Heart right ventricle (tissue), 16 donors: ENCODE measurements at places on chromosomes 1 and 21. TPM values are rescaled to one million over a fixed set of nuclear protein-coding genes. Genes with fewer than 3 reads are reported as not detected.

DNA sequence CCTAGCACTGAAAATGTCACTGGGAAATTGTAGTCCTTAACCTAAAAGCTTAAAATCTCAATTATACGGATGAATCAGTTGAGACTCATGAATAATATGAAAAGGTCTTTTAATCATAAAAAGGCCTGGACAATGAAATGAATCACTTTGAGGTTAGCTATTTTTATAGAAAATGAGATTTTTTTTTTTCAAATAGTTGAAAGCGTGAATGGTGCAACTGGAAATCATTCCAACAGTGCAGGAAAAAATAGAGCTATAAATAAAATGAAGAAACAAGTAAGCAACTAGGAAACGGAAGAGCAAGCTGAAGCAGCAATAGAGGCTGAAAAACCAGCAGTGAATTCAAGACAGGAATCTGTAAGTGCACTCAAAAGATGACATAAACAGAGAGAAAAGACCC, 142.9 kb downstream of the BACH1 start:
- no peak for DNase-seq

- DNase-seq: no peak
Observed at GRCh38 chr1:166378805-166379204, 212.0 kb upstream of the FAM78B start.

DNA sequence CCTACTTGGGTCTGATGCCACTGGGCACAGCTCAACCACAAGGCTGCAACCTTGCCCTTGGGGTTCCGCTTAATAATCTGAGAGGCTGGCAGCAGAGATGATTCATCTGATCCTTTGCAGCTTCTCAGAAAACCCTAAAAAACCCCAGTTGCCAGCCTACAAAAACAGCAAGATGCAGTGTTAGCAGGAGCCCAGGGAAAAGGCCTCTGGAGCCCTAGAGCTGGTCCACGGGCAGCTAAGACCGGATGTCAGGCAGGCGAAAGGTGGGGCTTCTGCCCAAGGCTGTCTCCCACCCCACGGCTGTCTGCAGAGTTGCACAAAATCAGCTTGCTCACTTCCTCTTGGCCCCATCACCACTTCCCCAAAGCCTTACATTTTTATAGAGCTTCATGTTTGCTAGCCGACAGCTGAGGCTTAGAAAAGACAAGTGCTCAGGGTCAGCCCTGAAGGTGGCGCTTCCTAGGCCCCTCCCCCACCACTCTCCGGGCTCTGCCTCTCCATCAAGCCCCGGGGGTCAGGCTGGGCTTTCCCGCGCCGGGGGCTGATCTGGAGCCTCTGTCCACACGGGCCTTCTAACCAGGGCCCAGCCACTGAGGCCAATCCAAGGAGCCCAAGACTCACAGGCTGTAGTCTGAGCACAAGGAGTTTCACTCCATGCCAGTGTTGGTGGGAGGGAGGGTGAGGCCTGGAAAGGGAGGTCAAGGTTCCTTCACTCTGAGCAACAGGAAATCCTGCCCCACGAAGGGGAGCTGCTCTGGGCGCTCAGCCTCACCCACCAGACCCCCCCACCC, 4.2 kb upstream of the ADORA3 start:
- peak; percentile 79 for DNase-seq

DNA sequence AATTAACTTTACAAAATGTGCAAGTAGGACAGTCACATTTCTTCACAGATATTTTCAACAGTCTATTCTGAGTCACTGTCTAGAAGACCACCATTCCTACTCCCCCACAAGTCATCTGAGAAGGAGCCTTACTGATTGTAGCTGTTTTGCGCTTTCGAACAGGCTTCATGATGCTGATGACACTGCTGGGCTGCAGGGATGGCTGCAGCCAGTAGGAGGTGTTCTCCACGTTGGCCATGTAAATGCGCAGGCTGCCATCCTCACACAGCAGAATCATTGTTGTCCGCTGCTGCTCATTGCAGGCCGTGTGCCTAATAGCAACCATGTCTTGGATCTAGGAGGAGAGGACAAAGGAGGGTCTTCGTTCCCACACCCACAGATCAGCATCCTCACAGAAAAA, 56.9 kb downstream of the UBR4 start:
- DNase-seq: no peak

TIMM17A gene
- total RNA-seq: 93.1 TPM

DNA sequence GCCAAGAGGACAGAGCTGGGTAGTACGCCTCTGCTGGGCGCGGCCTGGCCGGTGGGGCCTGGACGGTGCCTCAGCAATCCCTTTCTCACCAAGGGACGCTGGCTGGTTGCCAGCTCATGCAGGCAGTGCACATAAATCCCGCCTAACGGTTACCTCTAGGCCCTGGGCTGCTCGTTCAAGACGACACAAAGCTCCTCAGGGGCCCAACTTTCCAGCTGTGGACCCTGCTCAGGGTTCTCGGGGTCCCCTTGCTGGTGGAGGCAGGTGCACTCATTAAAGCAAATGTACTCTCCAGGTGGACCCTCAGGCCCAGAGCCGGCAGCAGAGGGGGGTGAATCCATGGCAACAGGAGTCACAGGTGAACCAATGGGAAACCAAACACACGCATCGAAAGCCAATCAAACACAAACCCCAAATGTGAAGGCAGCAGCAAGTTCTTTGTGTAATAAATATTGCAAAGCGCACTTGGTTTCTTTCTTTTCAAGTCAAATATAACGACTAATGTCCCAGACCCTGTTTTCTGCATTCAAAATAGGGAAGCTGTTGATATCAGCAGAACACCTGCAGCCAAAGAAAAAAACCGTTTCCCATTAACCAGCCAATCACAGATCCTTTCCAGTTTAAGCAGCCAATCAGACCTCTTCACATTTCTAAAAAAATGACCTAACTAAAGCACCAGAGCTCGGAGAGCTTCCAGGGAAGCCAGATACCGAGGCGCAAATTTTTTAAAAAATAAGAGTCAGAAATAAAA, 26.1 kb upstream of the CLSTN1 start:
- DNase-seq: no peak

DNA sequence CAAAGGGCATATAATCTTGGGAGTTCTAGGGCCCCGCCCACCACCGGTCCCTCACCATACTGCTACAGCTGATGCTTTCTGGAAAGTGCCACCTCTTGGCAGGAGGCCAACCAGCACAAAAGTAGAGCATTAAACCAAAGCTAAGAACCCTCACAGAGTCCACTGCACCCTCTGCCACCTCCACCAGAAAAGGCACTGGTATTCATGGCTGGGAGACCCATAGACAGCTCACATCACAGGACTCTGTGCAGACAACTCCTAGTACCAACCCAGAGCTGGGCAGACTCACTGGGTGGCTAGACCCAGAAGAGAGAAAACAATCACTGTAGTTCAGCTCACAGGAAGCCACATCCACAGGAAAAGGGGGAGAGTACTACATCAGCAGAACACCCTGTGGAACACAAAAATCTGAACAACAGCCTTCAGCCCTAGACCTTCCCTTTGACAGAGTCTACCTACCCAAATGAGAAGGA, 10.8 kb downstream of the THEM4 start:
- peak; percentile 21 for DNase-seq

DNA sequence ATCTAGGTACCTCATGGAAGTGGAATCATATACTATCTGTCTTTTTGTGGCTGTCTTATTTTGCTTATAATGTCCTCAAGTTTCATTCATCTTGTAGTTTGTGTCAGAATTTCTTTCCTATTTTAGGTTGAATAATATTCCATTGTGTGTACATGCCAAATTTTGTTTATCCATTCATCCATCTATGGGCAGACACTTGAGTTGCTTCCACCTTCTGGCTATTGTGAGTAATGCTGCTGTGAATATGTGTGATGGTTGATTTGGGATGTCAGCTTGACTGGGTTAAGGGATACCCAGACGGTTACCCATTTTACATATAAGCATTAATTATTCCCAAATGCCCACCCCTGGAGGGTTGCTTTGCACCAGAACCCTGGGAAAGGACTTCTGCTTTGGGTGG, 477.5 kb downstream of the PTPRU start:
- DNase-seq: no peak

KRTAP19-3 gene
- total RNA-seq: not detected

PRKAA2 gene
- 90.8 TPM for total RNA-seq

PPM1J gene
- 7.0 TPM for total RNA-seq

DNA sequence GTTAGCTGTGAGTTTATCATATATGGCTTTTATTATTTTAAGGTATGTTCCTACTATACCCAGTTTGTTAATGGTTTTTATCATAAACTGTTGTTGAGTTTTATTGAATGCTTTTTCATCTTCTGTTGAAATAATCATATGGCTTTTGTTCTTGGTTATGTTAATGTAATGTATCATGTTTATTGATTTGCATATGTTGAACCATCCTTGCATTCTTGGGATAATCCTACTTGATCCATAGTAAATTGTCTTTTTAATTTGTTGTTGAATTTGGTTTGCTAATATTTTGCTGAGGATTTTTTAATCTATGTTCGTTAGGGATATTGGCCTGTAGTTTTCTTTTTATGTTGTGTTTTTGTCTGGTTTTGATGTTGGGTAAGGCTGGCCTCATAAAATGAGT, 185.6 kb downstream of the PAPPA2 start:
- DNase-seq: no peak

DNA sequence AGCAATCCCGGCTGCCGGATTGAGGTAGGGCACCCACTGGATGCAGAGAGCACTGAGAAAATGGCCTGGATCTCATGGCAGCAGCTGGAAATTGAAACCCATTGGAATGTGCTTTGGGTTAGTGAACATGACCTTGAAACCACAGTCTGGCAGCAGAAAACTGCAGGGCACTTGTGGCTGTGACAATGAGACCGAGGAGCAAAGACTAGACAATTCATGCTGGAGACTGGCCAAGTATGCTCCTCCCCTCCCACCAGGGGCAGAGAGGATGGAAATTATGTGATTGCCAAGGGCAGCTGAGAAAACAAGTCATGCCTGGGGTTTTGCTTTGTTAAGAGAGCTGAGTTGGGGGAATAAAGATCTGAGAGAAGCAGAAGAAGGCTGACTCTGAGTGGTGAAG, 60.7 kb downstream of the ZNF697 start:
- no peak for DNase-seq

FRRS1 gene
- total RNA-seq: 5.3 TPM

DNA sequence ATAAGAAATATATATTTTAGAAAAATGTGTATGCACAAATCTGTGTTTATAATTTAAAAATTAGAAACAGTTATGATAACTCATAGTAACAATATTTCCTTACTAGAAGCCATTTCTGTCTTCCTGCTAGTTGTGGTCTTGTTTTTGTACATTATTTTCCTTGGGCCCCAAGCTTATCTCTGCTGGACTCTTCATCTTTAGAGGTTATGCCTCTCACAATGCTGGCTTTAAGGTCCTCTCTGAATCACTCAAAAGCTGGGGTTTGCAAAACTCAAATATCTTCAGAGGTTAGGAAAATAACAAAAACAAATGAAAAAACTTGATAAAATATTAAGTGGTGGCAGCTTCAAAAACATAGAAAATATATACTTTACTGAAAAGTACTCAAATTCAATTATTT, 133.8 kb downstream of the PTPRC start:
- DNase-seq: no peak

GRCh38 chr1:154407198-154408091, 2.3 kb downstream of the IL6R start:
- no peak for DNase-seq

DNA sequence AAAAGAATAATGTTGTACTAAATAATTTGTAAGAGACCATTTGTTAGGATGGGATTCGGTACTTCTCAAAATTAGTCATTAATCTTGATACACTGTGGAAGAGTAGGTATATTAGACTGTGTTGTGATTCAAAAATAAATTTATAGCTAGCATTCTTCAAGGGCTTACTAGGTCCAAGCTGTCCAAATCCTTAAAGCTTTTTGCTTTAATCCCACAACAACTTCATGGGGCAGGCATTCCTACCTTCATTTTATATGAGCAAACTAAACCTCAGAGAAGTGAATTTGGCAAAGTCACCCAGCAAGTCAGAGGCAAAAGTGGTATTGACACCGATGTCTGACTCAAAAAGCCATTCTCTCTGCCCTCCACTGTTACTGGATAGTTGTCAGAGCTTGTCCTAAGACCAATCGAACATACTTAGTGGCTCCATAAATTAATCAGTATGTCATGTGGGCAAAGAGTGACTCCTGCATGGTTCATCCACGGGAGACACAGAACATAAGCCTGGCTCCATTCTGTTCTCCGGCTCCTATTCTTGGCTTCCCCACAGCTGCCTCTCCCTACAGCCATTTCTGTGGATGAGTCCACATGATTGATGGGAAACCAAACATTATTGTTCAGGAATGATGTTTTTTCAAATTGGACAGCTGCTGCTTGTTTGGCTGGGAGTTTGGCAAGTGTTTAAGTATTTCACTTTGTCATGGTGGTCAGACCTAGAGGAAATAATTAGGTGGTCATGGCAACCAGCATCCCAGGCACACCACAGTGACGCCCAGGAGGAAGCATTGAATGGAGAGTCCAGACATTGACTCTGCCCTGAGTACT, 133.4 kb upstream of the FGGY start:
- DNase-seq: no peak

FCGR2B gene
- total RNA-seq: 6.0 TPM

- DNase-seq: no peak
Observed at GRCh38 chr1:40641601-40642242, 23.8 kb downstream of the RIMS3 start.

JTB gene
- 49.6 TPM for total RNA-seq

GNG4 gene
- not detected for total RNA-seq
